AG10803 (cell line): ENCODE measurements at places on chromosomes 13 and 19.

GRCh38 chr13:33789739-33790138 is 28.2 kb upstream of the RFC3 start:
- no peak for DNase-seq

- DNase-seq, result no peak
Observed at GRCh38 chr13:111908361-111908760, 158.6 kb upstream of the SOX1 start.

- peak; percentile 59 for DNase-seq
Observed at GRCh38 chr19:55452749-55453346, 8.6 kb downstream of the ISOC2 start.

DNA sequence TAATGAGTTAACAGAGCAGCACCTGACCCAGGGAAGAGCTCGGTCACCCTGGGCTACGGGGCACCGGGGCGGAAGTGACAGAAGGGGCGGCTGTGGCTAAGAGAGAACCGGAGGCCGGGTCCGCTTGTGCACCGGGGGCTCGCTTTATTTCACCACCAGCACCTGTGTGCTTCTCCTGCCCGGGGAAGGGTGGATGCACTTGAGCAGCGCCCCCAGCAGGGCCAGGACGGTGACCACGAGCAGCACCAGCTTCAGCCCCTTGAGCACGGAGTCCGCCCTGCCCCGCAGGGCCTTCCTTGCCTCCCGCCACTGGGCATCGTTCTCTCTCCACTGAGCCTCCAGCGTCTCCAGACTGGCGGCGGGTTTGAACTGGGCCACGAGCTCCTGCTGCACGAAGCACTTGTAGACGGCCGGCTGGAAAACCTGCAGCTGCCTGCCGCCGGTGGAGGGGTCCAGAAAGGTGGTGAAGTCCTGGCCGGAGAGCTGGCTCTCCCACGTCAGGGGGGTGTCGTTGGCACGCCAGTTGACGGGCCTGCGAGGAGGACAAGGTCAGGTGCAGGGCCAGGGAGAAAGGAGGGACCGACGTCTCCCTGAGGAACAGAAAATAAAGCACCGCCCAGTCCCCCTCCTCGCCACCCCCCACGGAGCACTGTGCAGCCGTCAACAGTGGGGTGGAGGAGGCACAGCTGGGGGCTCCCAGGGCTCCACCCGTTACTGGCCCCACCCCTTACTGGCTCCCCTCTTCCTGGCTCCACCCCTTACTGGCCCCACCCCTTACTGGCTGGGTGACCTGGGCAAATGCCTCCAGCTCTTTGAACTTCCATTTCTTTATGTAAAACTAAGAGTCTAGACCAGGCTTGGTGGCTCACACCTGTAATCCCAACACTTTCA is 3.6 kb downstream of the FAM187B start:
- DNase-seq, result no peak

- peak; percentile 85 for DNase-seq
Observed at GRCh38 chr19:6720369-6721137, at the start of gene C3. Gene C3, minus strand, starts transcription at chr19:6720650. Its CDS starts 61 bp downstream, at chr19:6720589.

GRCh38 chr13:48278806-48279205 is 24.7 kb upstream of the RB1 start:
- DNase-seq, result no peak

GRCh38 chr19:49502866-49503581 is 6.8 kb downstream of the RPS11 start:
- peak; percentile 86 for DNase-seq

GRCh38 chr19:48170817-48171347 is 402 bp downstream of the ZSWIM9 start:
- no peak for DNase-seq
